ENCODE measurements at places on chromosomes 6 and 20. TPM values are rescaled to one million over a fixed set of nuclear protein-coding genes. Genes with fewer than 3 reads are reported as not detected.

DNA sequence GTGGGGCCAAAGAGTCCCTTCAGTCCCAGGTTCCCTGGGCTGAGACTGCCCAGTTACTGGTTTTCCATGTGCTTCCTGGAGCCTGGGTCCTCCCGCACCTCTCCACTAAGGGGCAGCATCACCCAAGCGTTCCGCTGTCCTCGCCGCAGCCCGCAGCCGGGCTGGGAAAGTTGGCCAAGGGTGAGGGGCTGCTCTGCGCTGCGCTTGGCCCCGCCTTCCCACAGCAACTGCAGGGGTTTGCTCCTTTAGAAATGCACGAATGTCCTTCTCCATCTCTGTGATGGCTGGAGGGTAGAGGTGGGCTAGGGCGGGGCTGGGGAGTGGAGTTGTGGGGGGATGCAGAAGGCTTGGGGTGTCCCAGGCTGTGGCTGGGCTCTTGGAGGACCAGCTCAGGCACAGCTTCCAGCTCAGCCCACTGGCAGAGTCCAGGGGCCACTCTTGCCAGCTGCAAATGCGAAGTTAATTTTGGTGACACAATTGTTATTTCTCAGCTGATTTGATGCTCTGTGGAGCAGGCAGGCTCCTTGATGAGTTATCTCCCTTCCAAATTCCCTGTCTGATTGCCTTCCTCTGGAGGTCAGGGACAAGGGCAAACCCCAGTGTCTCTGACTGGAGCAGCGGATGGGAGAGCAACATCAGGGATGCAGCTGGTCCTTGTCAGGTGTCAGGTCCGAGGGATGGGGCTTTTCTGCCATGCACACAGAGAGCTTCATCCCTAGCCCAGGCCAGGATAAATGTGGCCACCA is 63.2 kb downstream of the NOL4L start:
- peak; percentile 99 for DNase-seq

- DNase-seq = peak; percentile 58
Measured at GRCh38 chr20:11204926-11205768, 531.3 kb upstream of the JAG1 start.

DNA sequence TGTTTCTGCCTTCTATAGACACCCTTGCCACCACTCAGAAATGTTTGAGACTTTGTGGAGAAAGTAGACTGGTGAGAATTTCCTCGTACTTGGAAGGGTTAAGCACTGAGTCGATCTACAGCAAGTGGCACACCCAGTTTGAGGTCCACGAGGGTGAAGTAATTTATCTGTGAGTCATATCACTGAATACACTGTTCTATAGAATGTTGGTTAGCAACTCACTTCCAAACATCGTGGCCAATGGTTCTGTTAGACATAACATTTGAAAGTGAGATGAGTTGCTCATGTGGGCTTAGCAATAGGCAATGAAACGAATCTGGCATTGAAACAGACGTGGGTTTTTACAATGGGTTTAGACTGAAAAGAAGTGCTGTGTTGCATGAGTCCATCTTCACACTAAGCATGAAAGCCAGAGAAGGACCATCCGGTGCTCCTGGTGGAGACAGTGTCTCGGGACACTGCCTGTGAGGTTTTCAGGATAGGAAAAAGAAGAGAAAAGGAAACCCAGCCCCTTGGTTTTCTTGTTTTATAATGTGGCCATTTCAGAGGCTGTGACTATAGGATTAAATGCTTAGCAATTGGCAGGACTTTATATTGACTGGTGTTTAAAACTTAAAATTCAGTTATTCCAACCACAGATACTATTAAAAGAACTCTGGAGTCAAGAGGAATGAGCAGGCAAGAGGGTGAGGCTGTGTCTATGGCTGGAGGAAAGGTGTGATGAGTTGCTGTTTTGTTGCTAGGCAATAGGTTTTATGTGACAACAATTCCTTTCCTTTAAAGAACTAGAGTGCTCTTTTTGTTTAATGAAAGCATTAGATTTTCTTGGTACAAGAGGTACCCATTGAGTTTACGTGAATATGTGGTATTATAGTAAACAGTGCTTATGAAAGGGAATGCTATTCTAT is 31.0 kb upstream of the EZR start:
- no peak for DNase-seq

DNA sequence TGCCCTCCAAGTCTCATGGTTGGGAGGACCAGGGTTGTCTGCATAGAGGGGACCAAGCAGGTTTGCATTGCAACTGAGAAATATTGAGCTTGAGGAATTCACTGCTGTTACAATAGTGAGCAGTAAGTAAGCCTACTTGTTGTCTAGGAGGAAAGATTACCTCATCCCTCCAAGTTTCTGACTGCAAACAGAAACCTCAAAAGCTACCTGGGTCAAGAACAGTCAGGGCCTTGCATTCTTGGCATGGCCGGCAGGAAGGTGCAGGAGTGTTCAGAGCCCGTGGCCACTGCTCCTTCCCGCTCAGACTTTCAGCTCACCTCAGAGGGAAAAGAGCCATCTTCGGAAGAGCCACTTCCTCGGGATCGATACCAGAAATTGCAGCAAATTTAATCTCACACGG is 46.0 kb upstream of the DOK5 start:
- no peak for DNase-seq

DNA sequence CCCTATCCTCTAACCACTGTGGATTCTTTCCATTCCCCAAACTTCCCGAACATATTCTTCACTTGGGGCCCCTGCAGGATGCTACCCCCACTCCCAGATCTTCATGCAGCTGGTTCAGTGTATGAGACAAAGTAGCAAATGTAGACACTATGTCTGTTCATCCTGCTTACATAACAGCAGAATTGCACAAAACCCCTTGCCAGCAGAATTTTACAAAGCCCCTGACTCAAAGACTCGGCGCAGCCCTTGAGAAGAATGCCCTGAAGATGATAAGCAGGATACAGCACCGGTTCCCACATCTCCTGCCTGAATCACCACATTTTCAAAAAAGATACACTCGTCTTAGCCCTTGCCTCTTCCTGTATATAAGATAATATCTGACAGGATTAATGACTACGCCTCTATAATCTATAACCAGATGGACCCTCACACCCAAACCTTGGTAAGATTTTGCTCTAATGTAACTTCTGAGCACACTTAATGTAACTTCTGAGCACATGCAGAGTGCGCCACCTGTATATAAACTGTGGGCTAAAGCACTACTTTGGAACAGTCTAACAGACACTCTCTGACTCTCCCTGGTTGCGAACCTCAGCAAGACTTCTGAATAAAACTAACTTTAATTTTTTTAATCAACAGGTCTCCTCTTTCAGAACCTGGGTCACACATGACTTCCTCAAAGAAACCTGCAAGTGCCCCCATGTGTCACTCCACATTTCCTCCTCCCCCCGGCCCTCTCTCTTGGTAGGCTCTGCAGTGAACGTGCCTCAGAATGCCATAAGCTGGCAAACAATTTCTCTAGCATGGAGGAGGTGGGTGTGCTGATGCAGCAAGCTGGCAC is 28.7 kb downstream of the RALGAPA2 start:
- no peak for DNase-seq

DNA sequence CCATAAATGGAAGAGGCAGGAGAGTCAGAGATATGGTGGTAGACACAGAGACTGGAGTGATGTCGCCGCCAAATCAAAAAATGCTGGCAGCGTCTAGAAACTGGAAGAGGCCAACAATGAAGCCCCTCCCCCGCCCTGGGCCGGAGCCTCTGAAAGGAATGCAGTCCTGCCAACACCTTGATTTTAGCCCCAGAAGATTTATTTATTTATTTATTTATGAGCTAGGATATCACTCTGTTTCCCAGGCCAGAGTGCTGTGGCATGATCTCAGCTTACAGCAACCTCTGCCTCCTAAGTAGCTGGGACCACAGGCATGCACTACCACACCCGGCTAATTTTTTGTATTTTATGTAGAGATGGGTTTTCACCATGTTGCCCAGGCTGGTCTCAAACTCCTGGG is 82.6 kb upstream of the CCDC167 start:
- no peak for DNase-seq

- DNase-seq = peak; percentile 52
Measured at GRCh38 chr6:54737247-54737646, 109.3 kb upstream of the FAM83B start.

- DNase-seq = no peak
Measured at GRCh38 chr6:148430897-148431296, 88.3 kb downstream of the SASH1 start.

- no peak for DNase-seq
Measured at GRCh38 chr20:47758517-47759450, 26.5 kb downstream of the SULF2 start.

DNA sequence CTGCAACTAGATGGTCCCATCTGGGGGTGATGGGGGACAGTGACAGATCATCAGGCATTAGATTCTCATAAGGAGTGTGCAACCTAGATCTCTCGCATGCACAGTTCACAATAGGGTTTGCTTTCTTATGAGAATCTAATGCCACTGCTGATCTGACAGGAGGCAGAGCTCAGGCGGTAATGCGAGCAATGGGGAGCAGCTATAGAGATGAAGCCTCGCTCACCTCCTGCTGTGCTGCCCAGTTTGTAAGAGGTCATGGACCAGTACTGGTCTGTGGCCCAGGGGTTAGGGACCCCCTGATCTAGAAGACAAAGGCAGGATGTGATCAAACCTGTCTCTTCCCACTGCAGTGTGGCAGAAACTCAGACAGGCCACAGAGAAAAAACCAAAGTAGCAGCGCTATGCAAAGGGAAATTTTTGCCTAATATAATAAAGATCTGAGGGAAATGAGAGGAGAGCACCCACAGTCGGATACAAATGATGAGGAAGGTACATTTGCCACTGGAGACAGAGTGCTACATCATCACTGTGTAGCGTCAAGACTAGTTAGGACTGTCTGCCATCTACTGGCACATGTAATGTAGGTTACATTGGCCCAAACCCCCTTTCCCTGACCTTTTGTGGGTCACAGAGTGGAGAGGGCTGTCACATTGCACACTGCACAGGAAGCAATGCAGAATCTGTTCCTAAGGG is 4.1 kb upstream of the LY86 start:
- DNase-seq = no peak

DNA sequence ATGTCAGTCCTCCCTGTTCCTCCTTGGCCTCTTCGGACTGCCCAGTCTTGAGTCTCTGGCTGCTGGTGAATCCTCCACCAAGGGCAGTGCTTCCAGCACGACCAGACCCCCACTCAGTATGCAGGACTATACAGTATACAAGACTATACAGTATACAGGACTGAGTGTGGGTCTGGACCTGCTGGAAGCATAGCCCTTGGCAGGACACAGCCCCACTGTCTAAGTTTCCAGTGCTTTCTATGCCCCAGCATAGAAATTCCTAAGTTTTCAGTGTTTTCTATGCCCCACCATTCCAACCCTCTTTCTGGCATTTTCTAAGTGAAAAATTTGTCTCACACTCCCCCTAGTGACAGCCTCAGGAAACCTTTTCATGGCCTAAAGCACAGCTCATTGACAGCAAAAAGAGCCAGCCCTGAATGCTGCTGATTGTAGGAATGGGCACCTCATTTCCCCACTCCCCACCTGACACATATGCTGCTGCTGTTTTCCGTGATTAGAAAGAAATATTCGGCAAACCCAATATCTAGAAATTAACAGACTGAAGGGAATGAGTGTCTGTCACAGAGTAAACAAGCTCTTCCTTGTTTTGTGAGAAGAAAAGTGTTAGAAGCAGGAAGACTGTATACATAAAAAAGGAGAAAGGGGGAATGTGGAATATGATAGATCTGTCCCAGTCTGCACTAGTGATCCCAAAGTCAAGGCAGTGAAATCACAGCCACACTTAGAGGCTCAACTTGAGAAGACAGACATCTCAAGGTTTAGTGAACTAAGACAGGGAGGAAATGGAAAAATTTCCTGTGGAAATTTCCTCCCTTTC is 206.9 kb downstream of the IBTK start:
- DNase-seq = peak; percentile 30

DNA sequence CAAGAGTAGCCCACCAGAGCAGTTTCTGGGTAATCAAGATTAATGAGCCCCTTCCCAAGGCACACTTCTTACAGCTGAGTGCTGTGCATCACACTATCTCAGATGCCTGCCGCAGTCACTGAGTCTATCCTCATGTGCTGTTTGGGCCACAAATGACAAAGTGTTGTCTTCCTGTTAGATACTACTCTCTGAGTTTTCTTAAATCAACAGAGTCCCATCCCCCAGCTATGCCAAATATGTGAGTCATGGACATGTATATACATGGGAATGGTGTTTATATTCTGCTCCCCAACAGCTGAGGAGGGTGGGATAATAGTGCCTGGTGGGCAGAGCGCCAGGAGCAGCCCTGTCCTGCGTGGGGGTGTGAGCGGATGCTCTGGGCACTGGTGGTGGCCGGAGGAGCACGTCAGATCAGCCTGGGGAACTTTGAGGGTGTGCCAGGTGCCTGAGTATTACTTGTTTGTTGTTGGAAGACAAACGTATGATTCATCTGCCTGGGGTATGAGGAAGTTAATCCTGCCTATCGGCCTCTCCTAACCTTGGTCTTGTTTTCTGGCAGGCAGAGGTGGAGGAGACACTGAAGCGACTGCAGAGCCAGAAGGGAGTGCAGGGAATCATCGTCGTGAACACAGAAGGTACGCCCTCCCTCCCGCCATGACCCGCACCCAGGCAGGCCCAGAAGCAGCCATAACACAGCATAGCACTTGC is 9.6 kb downstream of the DYNLRB1 start:
- DNase-seq = no peak

DNA sequence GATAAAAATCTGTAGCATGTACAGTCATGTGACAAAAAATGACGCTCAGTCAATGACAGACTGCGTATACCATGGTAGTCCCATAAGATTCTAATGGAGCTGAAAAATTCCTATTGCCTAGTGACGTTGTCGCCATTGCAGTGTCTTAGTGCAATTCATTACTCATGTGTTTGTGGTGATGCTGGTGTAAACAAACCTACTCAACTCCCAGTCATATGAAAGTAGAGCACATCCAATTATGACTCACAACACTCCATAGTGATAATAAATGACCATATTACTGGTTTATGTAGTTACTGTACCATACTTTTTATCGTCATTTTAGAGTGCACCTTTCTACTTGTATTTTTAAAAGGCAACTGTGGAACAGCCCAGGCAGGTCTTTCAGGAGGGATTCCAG is 45.0 kb downstream of the TFAP2A start:
- no peak for DNase-seq

GRCh38 chr20:40757087-40757486 is 68.1 kb upstream of the MAFB start:
- DNase-seq = no peak

GRCh38 chr20:22106308-22106938 is 401.0 kb downstream of the PAX1 start:
- DNase-seq = no peak

DNA sequence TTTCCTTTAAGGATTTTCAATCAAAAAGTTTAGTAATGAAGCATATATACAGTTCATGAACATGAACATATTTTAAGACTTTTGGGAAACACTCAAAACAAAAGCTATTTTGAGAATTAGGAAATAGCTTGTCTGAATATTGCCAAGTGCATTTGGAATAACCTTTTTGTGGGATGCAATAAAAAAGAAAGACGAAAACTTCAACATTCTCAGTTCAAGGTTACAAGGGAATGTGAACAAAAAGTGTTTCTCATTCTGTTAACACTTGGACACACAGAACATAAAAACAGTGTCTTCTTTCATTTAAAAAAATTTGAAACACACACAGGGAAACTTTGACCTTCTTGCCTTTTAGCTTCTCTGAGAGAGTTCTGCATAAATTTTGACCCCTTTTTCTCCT is 72.7 kb upstream of the TCF21 start:
- no peak for DNase-seq

GRCh38 chr6:16205377-16206144 is 32.8 kb upstream of the GMPR start:
- peak; percentile 32 for DNase-seq

Gene NUS1
- total RNA-seq = 20.0 TPM

Gene CRISP3
- total RNA-seq = not detected

Gene PPIL1
- total RNA-seq = 28.6 TPM

Gene HLA-DQA1
- total RNA-seq = not detected

Gene COL9A1
- 1.8 TPM for total RNA-seq

Gene SLC26A8
- total RNA-seq = 0.29 TPM

Gene CTCFL
- not detected for total RNA-seq
